ENCODE measurements at places on chromosomes 13 and 19.

GRCh38 chr19:13526552-13526951 lies 20.3 kb upstream of the CACNA1A start:
- no peak for DNase-seq
- no peaks in the 10 kb centered on the region for H3K36me3 ChIP-seq
- peaks cover 77% of the 10 kb centered on the region for H3K27me3 ChIP-seq
- H3K4me1 ChIP-seq: no peaks in the 10 kb centered on the region
- H3K27ac ChIP-seq: no peak overlapping the region

- peaks cover 41% of the 10 kb centered on the region for H3K27me3 ChIP-seq
- H3K4me3 ChIP-seq: no peak overlapping the region
- DNase-seq: no peak
- no peak overlapping the region for H3K27ac ChIP-seq
Observed at GRCh38 chr19:3295581-3295980, 70.8 kb upstream of the NFIC start.

- H3K27ac ChIP-seq: no peak overlapping the region
- no peaks in the 10 kb centered on the region for H3K4me1 ChIP-seq
- peaks cover 2% of the 10 kb centered on the region for H3K36me3 ChIP-seq
- DNase-seq: no peak
- no peak overlapping the region for H3K4me3 ChIP-seq
- H3K27me3 ChIP-seq: no peaks in the 10 kb centered on the region
Observed at GRCh38 chr13:49418206-49418605, 25.7 kb downstream of the CAB39L start.

GRCh38 chr19:56271151-56271550 lies 1.4 kb upstream of the EDDM13 start:
- H3K4me1 ChIP-seq: no peaks in the 10 kb centered on the region
- DNase-seq: no peak
- H3K27ac ChIP-seq: no peak overlapping the region
- no peaks in the 10 kb centered on the region for H3K27me3 ChIP-seq
- peaks cover 4% of the 10 kb centered on the region for H3K36me3 ChIP-seq

DNA sequence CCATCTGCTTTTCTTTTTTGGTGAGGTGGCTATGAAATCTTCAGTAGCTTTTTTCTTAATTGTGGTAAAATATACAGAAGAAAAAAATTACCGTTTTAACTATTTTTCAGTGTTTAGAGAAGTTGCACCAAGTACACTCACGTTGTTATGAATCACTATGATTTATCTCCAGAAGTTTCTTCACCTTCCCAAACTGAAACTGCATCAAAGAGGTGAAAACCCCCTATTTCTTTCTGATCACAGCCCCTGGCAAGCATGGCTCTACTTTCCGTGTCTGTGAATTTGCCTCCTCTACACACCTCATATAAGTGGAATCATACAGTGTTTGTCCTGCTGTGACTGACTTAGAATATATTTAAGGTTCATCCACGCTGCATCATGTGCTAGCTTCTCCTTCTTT lies 15.6 kb upstream of the SIGLEC10 start:
- no peak overlapping the region for H3K27ac ChIP-seq
- peaks cover 22% of the 10 kb centered on the region for H3K27me3 ChIP-seq
- H3K4me1 ChIP-seq: peaks cover under 1% of the 10 kb centered on the region
- DNase-seq: no peak

- no peaks in the 10 kb centered on the region for H3K4me1 ChIP-seq
- H3K4me3 ChIP-seq: no peak overlapping the region
- H3K27me3 ChIP-seq: no peaks in the 10 kb centered on the region
- no peak overlapping the region for H3K27ac ChIP-seq
- H3K36me3 ChIP-seq: no peaks in the 10 kb centered on the region
Observed at GRCh38 chr19:32828643-32829344, 40.8 kb downstream of the SLC7A9 start.

DNA sequence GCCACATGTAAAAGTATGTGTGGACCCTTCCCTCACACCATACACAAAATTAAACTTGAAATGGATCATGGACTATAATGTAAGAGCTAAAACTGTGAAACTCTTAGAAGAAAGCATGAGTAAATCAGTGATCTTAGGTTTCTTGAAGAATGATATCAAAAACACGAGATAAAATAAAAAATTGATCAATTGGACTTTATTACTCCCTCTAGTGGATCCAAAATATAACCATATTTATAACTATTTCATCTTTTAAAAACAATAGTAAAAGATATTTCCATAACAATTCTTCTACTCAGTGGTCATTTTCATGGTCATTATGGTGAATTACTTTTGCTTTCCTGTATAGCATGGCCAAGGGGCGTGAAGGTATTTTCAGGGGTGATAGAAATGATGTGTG lies 174.6 kb upstream of the LSM14A start:
- H3K4me3 ChIP-seq: no peak overlapping the region
- no peaks in the 10 kb centered on the region for H3K36me3 ChIP-seq
- peaks cover 37% of the 10 kb centered on the region for H3K27me3 ChIP-seq
- H3K27ac ChIP-seq: no peak overlapping the region

GRCh38 chr19:17830567-17831418 lies 9.5 kb upstream of the INSL3 start:
- H3K27me3 ChIP-seq: no peaks in the 10 kb centered on the region
- peaks cover 19% of the 10 kb centered on the region for H3K4me1 ChIP-seq
- H3K4me3 ChIP-seq: no peak overlapping the region
- H3K27ac ChIP-seq: peak overlapping the region; percentile 62

GRCh38 chr19:31499281-31500196 lies 150.3 kb upstream of the TSHZ3 start:
- H3K27ac ChIP-seq: no peak overlapping the region
- no peaks in the 10 kb centered on the region for H3K4me1 ChIP-seq
- H3K36me3 ChIP-seq: peaks cover 2% of the 10 kb centered on the region
- DNase-seq: no peak

- no peaks in the 10 kb centered on the region for H3K36me3 ChIP-seq
- H3K4me3 ChIP-seq: no peak overlapping the region
- no peak overlapping the region for H3K27ac ChIP-seq
- peaks cover 48% of the 10 kb centered on the region for H3K27me3 ChIP-seq
- no peak for DNase-seq
Observed at GRCh38 chr19:33825556-33825955, 28.9 kb downstream of the KCTD15 start.

DNA sequence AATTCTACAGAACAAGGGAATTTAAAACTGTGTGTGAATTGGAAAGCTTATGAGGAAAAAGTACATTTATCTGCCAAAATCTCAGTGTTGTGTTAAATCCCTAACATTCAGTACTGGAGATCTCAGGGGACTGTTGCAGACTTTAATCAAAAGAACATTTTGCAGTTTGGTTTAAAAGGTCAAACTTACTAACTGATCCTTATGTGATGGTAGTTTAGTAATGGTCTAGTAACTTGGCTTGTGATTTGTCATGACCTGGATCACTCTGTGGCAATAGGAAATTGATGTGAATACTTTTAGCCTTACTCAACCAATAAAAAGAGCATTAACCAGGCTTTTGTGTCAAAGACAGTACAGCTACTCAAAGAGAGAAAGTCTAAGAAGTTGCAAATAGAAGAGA lies 862.1 kb upstream of the MIR17HG start:
- H3K36me3 ChIP-seq: no peaks in the 10 kb centered on the region
- H3K27ac ChIP-seq: no peak overlapping the region
- H3K27me3 ChIP-seq: no peaks in the 10 kb centered on the region
- no peak overlapping the region for H3K4me3 ChIP-seq
- no peaks in the 10 kb centered on the region for H3K4me1 ChIP-seq

GRCh38 chr19:45558399-45558878 lies 26.2 kb downstream of the OPA3 start:
- H3K36me3 ChIP-seq: peaks cover 6% of the 10 kb centered on the region
- no peak overlapping the region for H3K27ac ChIP-seq
- H3K4me1 ChIP-seq: peaks cover 20% of the 10 kb centered on the region
- DNase-seq: peak; percentile 55
- H3K4me3 ChIP-seq: no peak overlapping the region

DNA sequence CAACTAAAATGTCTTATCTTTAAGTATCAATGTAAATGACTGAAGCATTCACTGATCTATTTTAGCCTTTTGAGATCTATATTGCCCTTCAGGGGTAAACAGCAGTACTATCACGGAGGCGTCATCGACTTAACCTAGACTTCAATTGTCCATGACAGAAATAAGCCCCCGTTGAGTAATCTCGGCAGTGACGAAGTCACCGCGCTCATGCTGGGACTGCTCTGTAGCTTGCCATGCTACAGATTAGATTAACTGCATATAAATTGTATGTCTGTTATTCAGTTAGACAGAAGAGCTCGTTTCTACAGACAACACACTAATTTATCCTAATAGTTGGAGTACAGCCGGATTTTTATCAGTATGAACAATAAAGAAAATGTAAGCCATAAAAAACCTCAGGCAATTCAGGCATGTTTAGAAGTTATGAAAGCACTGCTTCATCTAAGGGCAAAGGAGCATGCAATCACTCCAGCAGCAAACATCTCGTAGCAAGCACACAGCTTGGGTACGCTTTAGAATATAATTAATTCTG lies 56.6 kb downstream of the TUBGCP3 start:
- H3K27me3 ChIP-seq: no peaks in the 10 kb centered on the region
- H3K27ac ChIP-seq: no peak overlapping the region
- peaks cover 1% of the 10 kb centered on the region for H3K36me3 ChIP-seq

GRCh38 chr13:97753942-97754670 lies 199.4 kb upstream of the IPO5 start:
- no peak overlapping the region for H3K4me3 ChIP-seq
- no peak overlapping the region for H3K27ac ChIP-seq
- H3K4me1 ChIP-seq: no peaks in the 10 kb centered on the region
- peaks cover 1% of the 10 kb centered on the region for H3K36me3 ChIP-seq

GRCh38 chr13:82506805-82507414 lies 1375.4 kb downstream of the SLITRK1 start:
- no peak overlapping the region for H3K4me3 ChIP-seq
- no peak for DNase-seq
- H3K27me3 ChIP-seq: no peaks in the 10 kb centered on the region
- no peaks in the 10 kb centered on the region for H3K36me3 ChIP-seq

DNA sequence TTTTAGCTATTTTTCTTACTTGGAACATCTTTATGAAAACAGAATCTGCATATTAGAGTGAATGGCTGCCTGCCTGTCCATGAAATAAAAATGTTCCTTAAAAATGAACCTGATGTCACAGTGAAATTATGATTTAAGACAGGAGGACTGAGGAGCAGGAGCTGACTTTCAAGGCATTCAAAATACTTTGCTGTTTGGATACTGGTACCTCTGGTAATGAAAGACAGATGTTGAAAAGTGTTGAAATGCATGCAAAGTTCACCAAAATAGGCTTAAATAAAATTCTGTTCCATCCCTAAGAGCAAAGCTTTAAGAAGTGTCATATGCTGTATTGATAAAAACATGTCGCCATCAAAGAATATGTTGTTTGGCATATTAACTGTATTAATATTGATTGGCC lies 1.7 kb downstream of the ARHGEF7 start:
- no peak for DNase-seq
- H3K27me3 ChIP-seq: peaks cover 94% of the 10 kb centered on the region
- H3K27ac ChIP-seq: no peak overlapping the region

GRCh38 chr19:2136796-2137195 lies 14.6 kb downstream of the AP3D1 start:
- no peak for DNase-seq
- no peak overlapping the region for H3K4me3 ChIP-seq

- no peak overlapping the region for H3K27ac ChIP-seq
- no peaks in the 10 kb centered on the region for H3K4me1 ChIP-seq
- no peak for DNase-seq
- peaks cover 37% of the 10 kb centered on the region for H3K27me3 ChIP-seq
- H3K4me3 ChIP-seq: no peak overlapping the region
Observed at GRCh38 chr19:32130332-32130731, 215.1 kb upstream of the ZNF507 start.

All from central memory CD8-positive, alpha-beta T cell (primary cell).